Ecto neural progenitor cell (in vitro differentiated cells): ENCODE measurements at places on chromosomes 2 and 18.

DNA sequence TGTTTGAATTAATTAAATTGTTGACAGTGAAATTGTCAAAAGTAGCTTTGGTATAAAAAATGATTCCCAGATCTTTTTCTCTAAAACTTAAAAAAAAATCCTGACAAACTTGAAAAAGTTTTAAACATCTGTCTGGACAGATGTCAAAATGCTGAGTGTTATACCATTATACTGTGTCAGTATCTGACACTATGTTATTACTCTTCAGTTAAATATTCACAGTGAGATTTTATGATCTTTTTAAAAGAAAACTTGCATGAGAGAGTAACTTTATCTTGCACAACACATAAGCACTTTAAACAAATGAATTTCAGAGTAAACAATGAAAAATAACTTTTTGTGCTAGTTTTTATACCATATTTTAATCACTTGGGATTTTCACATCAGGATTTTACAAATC lies 167.4 kb downstream of the MEIS1 start:
- no peak for DNase-seq

DNA sequence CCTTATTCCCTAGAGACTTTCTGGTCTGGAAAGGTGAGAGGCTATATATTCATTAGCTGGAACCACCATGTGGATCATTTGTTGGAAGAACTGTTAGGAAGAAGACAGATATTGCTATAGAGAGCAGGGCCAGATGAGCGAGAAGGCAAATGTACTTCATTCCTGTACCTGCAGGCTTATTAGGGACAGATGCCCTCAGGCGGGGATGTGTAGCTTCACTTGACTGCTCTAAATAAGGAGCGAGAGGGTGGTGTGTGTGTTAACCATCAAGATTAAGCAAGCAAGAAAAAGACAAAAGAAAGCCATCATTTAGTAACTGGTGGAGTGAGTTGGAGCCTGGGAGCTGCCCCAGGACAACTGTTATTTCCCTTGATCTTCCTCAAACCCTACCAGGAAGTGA lies 36.4 kb downstream of the NEDD4L start:
- no peak for DNase-seq

DNA sequence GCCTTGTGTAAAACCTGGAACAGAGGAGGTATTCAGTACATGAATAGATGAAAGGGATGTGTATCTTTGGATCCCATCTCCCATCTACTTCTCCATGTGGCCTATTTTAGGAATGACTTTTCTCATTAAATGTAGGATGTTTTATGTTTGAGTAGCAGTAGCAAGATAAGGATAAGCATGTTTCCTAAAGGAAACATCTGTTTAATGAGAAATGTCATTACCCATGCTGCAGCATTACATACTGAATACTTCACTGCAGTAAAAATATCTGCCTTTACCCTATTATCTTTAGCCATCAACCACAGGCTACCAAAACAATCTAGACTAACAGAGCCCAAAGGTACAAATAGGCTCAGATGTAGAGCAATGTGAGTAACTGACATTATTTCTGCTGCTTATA lies 419.2 kb upstream of the CYRIA start:
- no peak for DNase-seq

DNA sequence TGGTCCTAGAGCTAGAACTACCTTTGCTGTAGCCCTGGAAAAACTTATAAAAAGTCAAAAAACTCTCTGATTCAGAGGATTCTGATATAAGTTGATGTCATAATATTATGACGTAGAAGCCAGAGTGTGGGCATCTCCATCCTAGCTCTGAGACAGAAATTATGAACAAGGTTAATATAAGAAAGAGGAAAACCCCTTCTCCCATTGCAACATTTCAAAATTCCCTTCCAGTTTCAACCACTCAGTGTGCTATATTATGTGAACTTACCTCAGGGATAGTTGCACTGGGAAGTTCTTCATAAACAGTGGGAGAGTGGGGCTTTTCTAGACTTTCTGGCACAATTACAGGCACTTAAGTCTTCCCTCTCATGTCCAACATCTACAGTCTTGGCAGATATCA lies 171.6 kb downstream of the PIK3C3 start:
- DNase-seq: no peak

DNA sequence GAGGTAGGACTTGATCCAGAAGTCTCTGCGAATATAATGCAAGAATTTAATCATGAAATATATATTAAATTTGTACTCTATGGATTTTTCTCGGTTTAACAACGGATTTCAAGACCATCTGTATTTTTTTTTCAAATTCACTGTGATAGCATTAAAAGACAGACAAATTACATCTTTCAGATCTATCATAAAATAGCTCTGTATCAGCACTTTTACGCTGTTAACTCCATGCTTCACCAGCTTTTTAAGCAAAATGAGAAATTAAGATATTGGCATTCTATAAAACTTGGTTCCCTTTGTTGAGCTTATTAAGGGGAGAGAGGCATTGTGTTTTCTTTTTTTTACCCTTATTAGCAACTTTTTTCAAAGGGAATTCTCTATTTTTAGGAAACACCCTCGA lies 1377.6 kb upstream of the NXPH2 start:
- DNase-seq: no peak

- DNase-seq: no peak
Measured at GRCh38 chr18:12315911-12316310, 7.9 kb downstream of the TUBB6 start.

- DNase-seq: no peak
Measured at GRCh38 chr2:177326005-177326404, 61.5 kb upstream of the NFE2L2 start.

DNA sequence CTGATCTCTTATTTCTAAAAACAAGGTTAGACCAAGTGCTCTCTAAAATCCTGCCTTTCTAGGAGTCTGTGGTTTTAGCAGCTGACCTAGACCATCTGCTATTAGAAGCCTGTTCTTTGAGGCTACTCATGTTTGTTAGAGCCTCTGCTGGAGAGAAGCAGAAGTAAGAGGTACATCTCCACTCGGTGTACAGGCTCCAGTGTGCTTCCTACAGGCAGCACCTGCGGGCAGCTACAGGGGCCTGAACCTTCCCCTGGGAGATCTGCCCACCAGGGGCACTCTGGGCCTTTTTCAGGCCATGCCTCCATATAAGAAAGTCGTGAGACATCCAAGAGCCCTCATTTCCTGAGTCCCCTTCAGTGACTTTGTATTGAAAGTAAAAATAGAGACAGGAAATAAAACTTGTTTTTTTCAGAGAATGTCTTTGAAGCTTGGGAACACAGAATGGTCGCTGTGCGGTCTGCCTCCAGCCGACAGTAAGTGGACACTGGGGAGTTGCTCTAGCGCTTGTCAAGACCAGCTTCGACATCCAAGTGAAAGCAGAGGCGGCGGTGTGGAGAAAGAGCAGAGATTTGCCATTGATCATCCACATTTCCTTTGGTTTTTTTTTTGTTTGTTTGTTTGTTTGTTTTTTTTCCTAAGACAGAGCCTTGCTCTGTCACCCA lies 31.7 kb downstream of the ONECUT2 start:
- DNase-seq: no peak

DNA sequence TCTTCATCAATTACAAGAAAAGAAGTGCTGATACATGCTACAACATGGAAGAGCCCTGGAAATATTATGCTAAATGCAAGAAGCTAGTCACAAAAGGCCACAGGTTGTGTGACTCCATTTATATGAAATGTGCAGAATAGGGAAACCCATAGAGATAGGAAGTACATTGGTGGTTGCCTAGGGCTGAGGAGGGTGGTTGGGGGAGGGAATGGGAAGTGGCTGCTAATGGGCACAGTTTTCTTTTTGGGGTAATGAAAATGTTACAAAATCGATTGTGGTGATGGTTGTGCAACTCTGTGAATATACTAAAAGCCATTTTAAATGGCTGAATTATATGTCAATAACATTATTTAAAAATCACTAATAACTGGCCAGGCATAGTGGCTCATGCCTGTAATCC lies 24.3 kb upstream of the RESP18 start:
- DNase-seq: no peak

DNA sequence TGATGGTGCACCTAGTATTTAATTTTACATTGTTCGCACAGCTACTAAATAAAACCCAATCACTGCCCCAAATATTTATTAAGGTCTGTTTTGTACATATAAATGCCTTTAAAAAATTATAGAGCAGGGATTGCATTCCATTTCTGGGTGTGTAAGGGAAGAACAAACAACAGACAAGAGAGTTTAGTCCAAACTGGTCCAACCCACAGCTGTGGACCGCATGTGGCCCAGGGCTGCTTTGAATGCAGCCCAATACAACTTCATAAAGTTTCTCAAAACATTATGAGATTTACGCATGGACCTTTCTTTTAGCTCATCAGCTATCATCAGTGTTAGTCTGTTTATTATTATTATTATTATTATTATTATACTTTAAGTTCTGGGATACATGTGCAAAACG lies 114.8 kb upstream of the LRATD1 start:
- no peak for DNase-seq

DNA sequence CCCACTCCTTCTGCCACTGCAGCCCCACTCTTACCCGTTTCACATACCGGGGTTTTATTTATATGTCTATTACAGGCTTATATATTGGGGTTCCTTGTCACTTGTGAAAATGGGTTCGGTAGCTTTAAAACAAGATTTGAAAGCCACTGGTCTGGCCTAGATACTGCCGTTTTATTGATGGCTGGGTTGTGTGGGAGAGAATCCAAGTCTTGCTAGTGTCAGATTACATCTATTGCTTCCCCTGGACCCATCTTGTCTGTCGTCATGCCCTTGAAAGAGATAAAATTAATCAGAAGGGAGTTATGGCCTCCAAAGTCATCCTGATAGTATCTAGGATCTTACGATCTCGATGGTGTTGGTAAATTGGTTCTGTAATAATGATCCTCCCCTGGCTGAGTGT lies 79.4 kb downstream of the EIPR1 start:
- DNase-seq: no peak

DNA sequence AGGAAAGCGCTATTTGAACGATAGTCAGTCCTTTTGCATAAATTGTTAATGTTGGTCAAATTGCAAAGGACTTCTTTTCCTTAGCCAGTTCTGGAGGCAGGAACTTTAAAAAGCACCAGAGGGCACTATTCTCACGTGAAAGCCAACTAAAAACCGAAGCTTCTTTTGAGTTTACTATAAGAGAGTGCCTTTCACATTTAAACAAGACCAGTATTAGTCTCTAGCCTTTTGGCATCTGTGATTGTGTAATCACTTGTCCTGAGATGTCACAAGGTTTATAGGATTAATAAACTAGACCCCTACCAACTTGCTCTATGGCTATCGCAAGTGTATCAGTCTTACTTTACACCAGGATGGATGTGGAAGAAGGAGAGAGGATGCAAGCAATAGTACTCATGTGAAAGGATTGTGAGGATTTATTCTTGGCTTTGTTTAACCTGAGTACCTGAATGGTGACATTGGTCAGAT lies 14.4 kb upstream of the STAT4 start:
- no peak for DNase-seq

DNA sequence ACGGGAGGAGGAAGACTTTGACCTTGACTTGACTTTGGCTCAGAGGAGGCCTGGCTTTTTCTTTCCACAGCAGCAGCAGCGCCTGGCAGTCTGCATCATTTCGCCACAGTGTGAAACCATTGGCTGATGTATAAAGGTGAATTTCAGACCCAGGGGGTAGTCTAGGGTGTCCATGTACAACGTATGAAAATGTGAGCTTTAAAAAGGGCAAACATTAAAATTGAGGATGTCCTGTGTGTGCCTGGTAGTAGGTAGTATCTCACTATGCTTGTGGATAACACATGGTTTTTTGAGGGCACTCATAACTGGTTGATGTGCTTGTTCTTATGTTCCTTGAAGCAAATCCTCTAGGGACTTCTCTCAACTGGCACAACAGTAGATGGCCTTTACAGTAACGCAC lies 86.1 kb downstream of the LPIN1 start:
- DNase-seq: no peak

- no peak for DNase-seq
Measured at GRCh38 chr2:26708457-26708856, 15.9 kb downstream of the KCNK3 start.

DNA sequence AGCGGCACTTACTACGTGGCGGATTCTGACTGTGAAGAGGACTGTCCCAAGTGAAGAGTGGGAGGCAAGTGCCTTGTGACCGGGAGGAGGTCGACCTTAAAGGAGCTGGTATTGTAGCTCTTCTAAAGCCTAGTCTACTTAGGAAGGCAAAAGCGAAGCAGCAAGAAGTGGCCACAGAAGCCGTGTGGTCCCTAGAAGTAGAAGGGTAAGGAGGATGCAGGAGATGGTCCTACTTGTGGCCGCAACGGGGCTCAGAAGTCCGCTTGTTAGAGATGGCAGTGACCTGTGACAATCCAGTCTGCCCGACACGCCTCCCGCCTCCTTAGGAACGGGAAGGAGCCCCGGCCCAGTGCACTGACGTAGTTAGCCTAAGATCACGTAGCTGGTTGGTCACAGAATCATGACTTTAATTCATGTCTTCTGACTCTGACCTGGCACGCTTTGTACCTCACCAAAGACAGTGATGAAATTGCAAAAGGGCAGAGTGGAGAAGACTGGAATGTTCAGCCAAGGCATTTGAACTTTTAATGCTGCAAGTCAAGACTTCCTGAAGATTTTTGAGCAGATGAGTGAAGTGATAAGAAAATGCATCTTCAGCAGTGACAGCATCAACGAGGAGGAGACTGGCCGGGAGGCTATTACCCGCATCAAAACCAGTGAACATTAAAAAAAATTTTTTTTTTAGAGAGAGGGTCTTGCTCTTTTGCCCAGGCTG lies 749 bp upstream of the EIF2AK3 start:
- peak; percentile 87 for DNase-seq
